EL (cell line): ENCODE measurements at places on chromosomes 11 and 22.

DNA sequence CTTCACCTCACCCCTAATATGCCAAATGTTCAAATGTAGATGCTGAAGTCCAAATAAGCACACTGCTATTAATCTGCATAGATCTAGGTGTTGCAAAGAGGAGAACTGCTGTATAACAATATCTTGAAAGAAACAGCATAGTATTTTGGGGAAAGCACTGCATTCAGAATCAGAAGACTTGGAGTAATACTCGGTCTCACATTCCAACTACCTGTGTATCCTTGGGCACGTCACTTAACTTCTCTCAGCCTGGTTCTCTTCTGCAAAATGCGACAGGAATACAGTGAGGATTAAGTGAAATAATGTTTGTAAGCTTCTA is 332 bp upstream of the HMGXB4 start:
- DNase-seq, result no peak

DNA sequence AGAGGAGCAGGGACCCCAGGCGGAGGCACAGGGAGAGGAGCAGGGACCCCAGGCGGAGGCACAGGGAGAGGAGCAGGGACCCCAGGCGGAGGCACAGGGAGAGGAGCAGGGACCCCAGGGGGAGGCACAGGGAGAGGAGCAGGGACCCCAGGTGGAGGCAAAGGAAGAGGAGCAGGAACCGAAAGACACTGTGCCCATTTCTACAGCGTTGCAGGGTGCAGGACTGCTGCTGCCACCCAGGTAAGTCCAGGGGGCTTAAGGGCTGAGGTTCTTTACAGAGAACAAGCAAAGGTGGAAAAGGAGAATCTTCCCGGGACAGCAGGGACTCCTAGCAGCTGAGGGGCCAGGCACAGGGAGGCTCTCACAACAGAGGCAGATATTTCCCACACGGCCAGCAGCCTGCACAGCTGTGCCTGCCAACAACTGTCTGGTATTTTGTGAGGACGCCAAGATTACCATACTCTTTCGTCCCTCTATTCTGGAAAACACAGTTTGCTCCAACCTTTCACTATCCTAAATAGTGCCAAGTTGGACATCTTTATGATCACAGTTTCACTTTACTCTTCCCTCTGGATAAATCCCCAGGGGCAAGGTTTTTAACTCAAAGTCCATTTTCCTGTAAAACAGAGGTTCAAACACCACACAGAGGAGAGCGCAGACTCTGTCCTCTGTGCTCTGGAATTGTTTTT is 39.4 kb downstream of the SHANK2 start:
- DNase-seq, result no peak

DNA sequence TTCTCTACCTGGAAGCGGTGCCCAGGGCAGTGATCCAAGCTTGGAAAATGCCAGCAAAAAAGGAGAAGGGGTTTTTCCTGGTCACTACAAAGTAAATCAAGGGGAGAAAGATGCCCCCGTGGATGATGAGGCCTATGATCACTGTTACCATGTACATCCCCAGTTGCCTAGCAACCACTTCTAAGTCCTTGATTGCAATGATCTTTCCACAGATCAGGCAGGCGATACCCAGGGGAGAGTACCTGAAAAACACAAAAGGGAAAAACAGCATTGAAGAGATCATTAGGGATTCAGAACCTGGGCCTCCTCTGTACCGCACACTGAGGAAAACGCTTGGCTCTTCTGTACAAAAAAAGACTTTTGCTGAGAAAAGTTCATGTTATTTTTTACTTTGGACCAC is 127.1 kb downstream of the SLC1A2 start:
- no peak for DNase-seq

DNA sequence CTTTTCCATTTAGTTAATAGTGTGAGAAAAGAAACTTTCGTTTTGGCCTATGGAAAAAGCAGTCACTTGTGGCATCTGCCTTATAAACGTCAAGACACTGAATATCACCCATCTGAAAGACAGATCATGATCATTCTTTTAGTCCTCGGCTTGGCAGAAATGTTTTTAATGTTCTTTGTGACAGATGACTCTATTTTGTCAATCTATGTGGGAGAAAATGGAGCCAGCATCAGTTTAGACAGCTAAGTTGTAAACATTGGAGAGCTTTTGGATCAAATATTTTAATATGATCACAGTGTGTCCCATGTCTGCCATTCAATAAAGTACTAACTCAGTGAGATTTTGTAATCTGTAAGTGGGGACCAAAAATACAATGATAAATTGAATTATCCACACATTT is 85.1 kb upstream of the LUZP2 start:
- no peak for DNase-seq

DNA sequence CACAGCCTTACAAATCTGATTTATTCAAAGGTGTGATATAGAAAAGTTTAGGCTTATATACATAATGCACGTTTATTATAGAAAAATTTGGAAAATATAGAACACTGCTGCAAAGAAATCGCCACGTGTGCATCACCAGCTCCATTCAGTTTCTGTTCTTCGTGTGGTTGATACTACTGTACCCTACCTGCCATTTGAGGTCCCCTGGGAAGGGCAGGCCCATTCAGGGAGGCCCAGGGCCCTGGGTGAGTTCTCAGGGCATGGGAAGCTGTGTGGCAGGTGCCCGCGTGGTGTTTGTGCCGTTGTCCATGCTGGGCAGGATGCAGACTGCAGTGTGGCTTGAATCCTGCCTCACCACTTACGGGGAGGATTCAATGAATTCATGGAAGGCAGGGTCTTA is 60.8 kb downstream of the TBC1D22A start:
- no peak for DNase-seq

GRCh38 chr22:49566693-49567092 is 261.0 kb downstream of the BRD1 start:
- DNase-seq, result no peak

GRCh38 chr11:134164490-134165370 is 59.0 kb downstream of the NCAPD3 start:
- no peak for DNase-seq

- no peak for DNase-seq
Observed at GRCh38 chr11:118443590-118444218, 7.4 kb downstream of the KMT2A start.

- no peak for DNase-seq
Observed at GRCh38 chr11:42526426-42526825, 785.4 kb upstream of the API5 start.

GRCh38 chr11:23257088-23257487 is 396.8 kb upstream of the CCDC179 start:
- no peak for DNase-seq

GRCh38 chr22:17807578-17808410 is 33.5 kb upstream of the BID start:
- DNase-seq, result no peak

- DNase-seq, result no peak
Observed at GRCh38 chr11:71200761-71201160, 51.6 kb downstream of the SHANK2 start.

- DNase-seq, result no peak
Observed at GRCh38 chr11:7982582-7983119, 4.5 kb upstream of the EIF3F start.

DNA sequence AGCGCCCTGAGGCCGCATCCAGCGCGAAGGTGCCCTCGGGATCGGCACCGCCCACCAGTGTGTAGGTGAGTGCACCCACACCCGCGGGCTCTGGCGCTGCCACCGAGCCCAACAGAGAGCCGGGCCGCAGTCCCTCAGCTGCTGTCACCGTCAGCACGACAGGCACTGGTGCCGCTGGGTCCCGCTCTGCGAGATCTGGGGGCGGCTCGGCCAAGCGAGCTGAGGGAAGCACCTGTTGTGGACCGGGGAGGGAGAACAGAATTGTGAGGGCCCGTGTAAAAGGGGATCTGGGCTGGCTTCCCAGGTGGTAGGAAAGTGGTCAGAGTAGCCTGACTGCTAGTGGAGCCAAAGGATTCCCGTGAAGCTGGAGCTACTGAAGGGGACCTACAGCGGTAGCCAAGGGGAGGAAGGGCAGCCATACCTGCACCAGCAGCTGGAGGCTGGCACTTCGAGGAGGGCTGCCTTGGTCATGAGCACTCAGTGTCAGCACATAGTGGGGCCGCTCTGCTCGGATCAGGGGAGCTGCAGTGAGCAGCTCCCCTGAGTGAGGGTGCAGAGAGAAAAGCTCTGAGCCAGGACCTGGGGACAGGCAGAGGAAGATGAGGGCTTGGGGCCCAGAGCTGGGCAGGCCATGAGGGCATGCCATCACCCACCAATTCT is 11.5 kb upstream of the TPP1 start:
- DNase-seq, result no peak

- no peak for DNase-seq
Observed at GRCh38 chr11:121211626-121212025, 80.9 kb upstream of the SC5D start.

GRCh38 chr11:121367001-121367843 is 74.7 kb downstream of the SC5D start:
- DNase-seq, result peak; percentile 6

DNA sequence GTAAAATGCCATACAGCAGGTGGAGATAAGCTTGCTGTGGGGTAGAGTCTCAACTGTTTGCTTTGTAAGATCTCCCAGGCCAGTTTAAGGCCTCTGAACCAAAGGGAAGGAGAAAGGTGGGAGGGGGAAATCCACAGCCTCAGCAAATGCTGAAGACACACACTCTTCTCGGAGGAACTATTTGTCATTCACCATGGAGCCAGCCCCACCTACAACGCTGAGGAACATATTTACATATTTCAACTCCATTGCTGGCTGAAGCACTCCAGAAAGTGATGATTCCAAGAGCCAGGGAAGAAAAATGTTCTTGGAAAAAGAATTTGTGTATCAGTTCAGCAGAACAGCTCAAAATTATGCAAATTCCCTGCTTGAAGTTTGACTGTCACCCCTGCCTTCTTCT is 6.5 kb downstream of the TENM4 start:
- no peak for DNase-seq

DNA sequence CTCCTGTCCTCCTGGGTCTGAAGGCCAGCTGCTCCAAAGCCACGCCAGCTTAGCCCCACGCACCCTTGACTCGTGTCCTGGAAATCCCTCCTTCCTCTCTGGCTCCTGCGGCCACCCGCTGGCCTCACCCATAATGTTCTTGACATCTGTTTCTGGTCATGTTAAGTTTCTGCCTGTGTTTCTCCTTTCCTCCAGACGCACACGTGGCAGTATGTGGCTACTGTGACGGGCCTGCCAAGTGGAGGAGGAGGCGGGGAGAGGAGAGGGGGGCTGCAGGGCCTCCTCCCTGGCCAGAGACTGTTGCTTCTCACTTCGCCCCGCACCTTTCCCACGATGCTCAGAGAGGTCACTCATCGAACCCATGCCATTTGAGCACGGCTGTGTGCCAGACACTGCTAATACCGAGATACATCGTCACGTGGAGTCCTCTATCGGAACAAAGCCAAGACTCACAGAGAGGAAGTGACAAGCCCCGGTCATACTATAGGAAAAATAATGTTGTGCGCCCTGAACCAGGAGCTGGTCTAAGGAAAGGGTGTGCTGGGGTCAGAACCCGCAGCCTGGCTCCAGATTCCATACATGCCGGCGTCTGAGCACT is 11.5 kb downstream of the C1QTNF6 start:
- DNase-seq, result peak; percentile 71

- no peak for DNase-seq
Observed at GRCh38 chr11:122422682-122423081, 232.8 kb upstream of the UBASH3B start.

DNA sequence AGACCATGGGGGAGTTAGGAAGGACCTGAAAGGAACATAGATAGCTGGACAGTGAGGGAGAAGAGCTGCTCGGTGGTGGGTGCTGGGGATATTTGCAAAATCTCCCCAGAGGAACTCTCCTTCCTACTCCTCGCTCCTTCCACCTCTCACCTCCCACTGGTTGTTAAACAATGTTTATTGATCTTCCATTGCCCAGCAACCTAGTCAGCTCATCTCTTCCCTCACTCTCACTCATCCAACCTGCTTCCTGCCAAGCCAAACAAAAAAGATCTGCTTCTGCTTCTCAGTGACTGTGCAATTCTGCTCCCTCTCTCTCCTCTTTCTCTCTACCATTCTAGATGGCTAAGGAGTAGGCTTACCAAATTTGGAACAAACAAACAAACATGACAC is 115.0 kb downstream of the SLC1A2 start:
- DNase-seq, result peak; percentile 45

- DNase-seq, result no peak
Observed at GRCh38 chr22:23149743-23150238, 4.5 kb downstream of the RAB36 start.

- no peak for DNase-seq
Observed at GRCh38 chr22:48483764-48484528, 1343.7 kb downstream of the BRD1 start.

- no peak for DNase-seq
Observed at GRCh38 chr11:65861165-65861505, 902 bp downstream of the MUS81 start.

- DNase-seq, result no peak
Observed at GRCh38 chr22:37148742-37149665, 712 bp downstream of the IL2RB start.

- no peak for DNase-seq
Observed at GRCh38 chr22:48979482-48979881, 848.2 kb downstream of the BRD1 start.

- no peak for DNase-seq
Observed at GRCh38 chr22:39935612-39936011, 24.6 kb upstream of the TMA7B start.

GRCh38 chr22:24706054-24706453 is 68.5 kb downstream of the PIWIL3 start:
- DNase-seq, result no peak

- no peak for DNase-seq
Observed at GRCh38 chr22:29003552-29003951, 58.1 kb downstream of the C22orf31 start.
